Effector memory CD8-positive, alpha-beta T cell (primary cell): ENCODE measurements at places on chromosomes 6 and 20.

DNA sequence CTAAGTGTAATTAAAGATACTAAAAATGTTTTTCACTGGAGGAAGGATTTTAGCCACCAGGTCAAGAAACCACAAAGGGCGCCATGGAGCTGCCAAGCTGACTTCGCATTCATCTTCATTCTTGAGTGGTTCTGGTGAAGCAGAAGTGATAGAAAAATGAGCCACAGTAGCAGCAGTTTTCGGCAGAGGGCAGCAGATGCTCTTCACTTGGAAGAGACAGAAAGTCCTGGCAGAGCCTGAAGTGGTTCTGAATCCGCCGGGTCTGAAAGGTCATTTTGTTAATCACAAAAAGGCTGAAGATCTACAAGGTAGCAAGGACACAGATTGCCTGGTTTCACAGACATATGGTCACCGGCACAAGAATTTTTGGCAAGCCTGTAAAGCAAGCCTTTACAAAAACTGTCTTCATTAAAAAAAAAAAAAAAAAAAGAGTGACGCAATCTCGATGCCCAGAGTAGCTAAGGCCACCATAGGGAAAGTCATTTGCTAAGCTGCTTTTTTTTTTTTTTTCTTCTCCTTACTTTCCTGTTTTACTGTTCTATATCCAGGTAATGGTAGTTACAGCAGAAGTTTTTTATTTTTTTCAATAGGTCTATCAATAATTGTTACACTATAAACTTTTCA is 345.1 kb upstream of the AGPAT4 start:
- peaks cover 20% of the 10 kb centered on the region for H3K27me3 ChIP-seq
- no peak overlapping the region for H3K4me3 ChIP-seq
- H3K27ac ChIP-seq, result no peak overlapping the region
- DNase-seq, result no peak
- H3K4me1 ChIP-seq, result no peaks in the 10 kb centered on the region

GRCh38 chr6:135465307-135465706 is 32.2 kb downstream of the AHI1 start:
- no peaks in the 10 kb centered on the region for H3K27me3 ChIP-seq
- peaks cover 1% of the 10 kb centered on the region for H3K4me1 ChIP-seq
- DNase-seq, result no peak
- no peaks in the 10 kb centered on the region for H3K36me3 ChIP-seq

DNA sequence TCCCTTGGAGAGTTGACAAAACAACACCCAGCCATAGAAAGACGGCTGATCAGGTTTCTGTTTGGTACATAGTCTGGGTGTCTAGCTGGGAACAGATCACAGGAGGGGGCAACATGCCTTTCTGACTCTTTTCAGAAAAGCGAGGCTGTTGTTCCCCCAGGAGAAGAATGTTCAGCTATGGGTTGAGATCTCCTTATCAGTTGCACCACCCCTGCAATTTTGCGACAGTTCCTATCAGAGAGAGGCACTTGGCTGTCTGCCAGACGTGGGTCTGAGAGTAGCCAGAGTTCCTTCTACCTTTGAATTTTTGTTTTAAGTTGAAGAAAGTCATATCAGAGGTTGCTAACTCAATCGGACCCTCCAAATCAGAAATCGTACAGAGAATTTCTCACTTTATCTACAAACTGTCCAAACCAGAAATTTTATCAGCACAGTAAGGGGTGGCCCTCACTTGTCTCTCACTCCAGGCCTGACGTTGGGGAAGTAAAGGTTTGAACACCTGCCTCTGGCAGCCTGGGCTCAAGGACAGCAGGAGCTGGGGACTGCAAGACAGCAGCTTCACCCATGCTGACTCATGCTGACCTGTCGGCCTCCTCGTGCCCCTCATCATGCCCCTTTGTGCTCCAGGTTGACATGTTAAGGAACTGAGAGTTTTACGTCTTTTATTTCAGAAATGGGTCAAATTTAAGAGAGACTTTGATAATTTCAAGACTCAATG is 42.3 kb downstream of the TMC2 start:
- H3K27ac ChIP-seq, result no peak overlapping the region
- H3K4me3 ChIP-seq, result no peak overlapping the region
- peaks cover 65% of the 10 kb centered on the region for H3K27me3 ChIP-seq
- H3K36me3 ChIP-seq, result no peaks in the 10 kb centered on the region

GRCh38 chr6:152957796-152958195 is 25.0 kb downstream of the FBXO5 start:
- DNase-seq, result no peak
- no peak overlapping the region for H3K4me3 ChIP-seq
- peaks cover 47% of the 10 kb centered on the region for H3K27me3 ChIP-seq
- no peaks in the 10 kb centered on the region for H3K4me1 ChIP-seq
- no peak overlapping the region for H3K27ac ChIP-seq

DNA sequence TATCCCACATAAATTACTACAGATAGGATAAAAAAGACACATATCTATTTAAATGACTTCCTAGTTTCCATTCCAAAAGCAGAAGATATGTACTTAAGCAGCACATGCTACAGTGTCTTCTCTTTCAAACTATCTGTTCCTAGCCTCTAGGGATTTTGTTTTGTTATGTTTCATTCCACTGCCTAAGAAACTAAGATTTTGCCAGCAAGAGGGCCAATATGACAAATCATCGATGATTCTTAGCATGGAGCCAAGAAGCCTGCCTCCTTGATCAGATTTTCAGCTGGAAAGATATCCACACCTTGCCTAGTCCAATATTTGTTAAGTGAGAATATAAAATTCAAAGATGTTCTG is 7.0 kb downstream of the SNX5 start:
- H3K36me3 ChIP-seq, result peaks cover 21% of the 10 kb centered on the region
- no peak for DNase-seq
- H3K4me1 ChIP-seq, result peaks cover 87% of the 10 kb centered on the region
- H3K27me3 ChIP-seq, result no peaks in the 10 kb centered on the region
- H3K4me3 ChIP-seq, result peak overlapping the region; percentile 98
- H3K27ac ChIP-seq, result peak overlapping the region; percentile 86

DNA sequence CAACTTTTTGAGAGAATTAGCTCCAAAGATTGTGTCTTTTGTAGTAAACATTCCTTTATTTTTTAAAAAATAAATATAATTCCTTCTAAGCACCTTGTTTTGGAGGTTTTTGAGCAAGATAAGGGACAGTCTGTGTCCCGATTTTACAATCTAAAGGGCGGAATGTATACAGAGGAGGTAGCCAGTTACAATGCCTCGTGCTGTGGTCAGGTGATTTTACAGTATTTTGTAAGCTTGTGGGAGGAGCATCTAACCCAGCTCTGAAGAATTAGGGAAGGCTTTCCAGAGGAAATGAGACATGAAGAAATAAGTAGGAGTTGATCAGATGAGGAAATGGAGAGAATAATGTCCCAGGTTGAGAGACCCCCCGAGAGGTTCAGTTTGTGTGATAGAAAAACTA is 1.3 kb downstream of the HINT3 start:
- H3K36me3 ChIP-seq, result peaks cover 8% of the 10 kb centered on the region
- no peaks in the 10 kb centered on the region for H3K27me3 ChIP-seq
- H3K4me1 ChIP-seq, result peaks cover 11% of the 10 kb centered on the region
- no peak overlapping the region for H3K27ac ChIP-seq
- H3K4me3 ChIP-seq, result no peak overlapping the region
